ENCODE measurements at places on chromosomes 4 and X.

DNA sequence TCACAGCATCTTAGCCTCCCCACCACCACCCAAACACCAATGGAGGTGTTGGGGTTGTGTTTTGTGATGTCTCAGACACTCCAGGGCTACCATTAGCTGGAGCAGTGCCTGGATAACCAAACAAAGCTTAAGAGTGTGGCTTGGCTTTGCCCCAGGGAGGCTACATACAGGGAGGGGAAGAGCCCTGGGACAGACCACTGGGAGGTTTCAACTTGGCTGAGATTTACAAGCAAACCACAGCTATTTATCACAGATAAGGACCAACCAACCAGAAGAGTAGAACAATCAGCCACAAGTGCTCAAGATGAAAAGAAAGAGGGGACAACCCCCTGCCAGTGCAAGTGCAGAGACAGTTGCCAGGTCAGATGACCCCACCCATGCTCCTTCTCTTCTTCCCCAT lies 24.1 kb downstream of the SOX3 start:
- no peak for DNase-seq

DNA sequence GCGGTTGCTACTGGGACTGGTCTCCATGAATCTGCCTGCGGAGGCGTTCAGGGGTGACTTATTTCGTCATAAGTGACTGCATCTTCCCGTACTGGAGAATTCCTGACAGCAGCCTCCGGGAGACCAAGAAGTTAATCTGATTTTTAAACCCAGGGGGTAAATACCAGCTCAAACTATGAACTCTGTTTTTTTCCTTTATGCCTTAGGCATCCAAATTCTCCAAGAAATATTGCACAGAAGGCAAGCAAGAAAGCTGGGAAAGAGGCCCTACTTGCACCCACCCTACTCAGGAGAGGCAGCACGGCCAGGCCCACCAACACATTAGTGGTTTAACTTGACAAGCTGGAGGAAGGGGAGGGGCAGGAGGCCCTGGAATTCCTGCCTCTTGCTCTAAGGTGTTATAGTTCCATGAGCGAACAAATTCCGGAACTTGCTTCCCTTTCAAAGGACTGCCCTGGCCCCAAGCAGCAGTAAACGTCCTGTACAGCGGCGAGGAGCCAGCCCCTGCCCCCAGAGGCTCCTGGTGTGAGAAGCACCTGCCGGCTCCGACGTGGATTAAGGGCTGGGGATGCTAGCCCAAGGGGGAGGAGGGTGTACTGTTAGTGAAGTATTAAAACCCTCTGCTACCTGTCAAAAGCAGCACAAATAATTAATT lies 177.2 kb downstream of the AFAP1 start:
- DNase-seq, result no peak

DNA sequence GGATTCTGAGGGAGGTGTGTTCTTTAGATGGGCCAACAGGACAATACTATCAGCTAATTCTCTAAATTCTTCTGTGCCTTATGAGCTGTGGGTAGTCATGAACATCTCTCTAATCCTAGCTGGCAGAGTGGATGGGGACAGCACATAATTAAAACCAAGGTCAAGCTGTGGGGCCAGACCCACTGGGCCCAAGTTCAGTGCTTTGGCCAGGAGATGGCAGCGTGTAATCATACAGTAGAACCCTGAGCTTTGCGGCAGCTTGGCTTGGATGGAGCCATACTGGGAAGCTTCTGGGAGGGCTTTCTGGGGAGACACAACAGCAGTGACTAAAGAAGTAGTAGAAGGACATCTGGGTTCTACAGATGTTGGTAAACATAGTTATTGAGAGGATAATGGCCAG lies 140.3 kb upstream of the CXCL13 start:
- no peak for DNase-seq

DNA sequence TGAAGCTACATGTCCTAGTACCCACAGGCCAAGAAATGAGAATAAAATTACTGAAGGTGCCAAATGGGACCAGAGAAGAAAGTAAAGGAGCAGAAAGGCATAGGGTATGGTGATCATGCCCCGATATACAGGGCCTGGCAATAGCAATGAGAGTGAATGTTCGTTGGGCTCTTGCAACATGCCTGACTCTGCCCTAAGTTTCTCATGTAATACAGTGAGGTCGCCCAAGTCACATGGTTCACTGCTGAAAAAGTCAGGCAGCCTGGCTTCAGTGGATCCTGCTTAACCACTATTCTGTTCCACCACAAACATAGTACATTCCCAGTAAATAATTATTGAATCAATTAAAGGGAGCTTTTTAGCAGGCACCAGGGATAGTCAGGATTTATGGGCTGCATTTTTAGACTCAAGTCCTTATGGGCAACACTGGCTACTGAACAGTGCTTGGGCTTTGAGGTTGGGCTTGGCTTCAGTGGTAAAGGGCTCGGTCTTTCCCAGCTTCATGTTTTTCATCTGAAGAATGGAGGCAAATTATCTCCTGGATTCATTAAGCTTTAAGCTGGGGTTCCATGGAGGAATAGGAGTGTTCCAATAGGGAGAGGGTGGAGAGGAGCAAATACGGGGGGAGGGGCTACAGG lies 67.1 kb upstream of the ZNF518B start:
- no peak for DNase-seq

DNA sequence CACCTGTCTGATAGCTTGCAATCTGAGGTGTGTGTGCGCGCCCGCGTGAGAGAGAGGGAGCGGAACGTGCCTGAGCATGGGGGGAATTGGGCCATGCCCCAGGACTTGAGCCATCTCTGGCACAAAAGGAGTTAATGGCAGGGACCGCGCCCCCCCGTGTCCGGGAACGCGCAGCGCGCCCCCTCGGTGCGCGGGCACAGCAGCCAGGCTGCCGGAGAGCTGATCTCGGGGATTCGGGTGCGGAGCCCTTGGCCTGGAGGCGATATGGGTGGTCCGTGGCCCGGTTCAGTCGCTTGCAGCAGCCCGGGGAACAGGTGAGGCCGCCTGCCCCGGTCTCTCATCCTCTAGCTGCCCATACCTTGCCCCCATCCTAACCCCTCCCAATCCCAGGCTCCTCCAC lies at the start of gene NLGN3:
TSS of gene NLGN3 (plus strand) at position 191 of the 400 bp plus-strand sequence. CDS start 2,909 bp downstream, outside the sequence.
- DNase-seq, result no peak

DNA sequence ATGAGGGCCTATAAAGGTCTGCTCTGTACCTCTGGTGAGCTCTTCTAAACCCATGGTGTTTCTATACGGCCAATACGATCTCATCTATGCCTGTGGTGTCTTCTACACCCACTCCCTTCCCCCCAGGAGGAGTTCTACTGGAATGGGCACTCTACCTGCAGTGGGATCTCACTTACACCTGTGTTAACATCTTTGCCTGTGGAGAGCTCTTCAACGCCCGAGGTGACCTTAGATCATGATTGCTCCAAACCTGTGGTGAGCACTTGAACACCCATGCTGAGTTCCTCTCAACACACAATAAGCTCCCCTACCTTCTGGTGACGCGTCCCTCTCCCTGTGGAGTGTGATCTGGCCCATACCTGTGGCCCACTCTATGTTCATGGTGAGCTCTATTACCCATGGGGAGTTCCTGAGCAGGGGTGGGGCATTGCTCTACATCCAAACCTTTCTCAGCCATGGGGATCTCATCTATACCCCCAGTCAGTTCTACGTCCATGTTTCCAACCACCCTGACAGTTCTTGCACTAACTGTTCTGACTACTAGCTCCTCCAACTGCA lies 48.6 kb downstream of the BCOR start:
- no peak for DNase-seq

DNA sequence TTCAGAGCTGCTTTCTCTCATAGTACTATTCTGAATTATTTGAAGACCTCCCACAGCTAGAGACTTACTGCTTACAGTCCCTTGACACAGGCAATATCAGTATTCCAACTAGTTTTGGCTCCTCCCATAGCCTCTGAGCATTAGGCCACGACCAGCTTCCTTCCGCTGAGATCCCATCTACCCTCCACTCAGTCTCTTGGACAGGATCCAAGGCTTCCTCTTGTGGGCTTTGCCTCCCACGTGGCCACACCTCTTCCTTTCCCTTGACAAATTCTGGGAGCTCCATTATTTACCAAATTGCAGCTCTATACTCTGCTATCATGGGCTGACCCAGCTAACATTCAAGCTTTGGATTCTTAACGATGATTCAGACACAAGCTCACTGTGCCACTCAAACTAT lies 470.4 kb upstream of the GALNT7 start:
- DNase-seq, result no peak

GRCh38 chr4:171929907-171930306 lies 116.7 kb downstream of the GALNTL6 start:
- no peak for DNase-seq

DNA sequence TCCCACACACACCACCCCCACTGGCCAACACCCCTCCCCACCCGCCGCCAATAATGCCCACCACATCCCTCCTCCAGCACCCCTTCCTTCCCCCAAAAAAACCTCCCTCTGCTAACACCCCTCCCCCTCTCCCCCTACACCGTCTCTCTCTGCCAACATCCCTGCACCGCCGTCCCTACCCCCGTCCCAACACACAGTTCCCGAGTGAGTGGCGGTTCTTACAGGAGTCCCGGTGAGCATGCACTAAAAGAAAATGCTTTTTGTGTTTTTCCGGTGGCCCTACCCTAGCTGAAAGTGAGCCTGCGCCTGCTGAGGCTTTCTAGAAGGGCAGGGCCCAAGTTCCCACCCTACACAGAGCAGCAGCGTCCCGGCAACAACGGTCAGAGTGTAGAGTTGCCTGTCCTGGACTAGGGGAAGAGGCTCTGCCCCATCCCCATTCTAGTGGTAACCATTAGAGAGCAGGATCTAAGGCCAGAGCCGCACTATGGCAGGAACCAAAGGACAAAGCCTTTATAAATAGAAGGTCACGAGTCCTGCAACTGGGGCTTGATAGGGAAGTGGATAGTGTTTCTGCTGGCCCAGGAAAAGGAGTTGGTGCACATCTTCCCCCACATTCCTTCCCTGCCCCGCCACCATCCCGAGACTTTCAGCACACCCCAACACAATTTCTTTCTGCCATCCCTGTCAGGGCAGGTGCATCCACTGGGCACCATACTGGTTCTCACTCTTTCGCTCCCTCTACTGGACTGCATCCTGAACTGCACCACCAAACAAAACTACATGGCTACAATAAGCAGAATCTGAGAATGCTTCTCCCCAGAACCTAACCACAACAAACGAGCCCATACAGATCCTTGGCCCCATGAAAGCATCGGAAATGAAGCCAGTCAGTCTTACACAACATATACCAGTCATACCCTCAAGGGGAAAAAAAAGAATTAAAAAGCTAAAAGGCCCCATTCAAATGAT lies 78.1 kb upstream of the PAGE3 start:
- DNase-seq, result peak; percentile 80

DNA sequence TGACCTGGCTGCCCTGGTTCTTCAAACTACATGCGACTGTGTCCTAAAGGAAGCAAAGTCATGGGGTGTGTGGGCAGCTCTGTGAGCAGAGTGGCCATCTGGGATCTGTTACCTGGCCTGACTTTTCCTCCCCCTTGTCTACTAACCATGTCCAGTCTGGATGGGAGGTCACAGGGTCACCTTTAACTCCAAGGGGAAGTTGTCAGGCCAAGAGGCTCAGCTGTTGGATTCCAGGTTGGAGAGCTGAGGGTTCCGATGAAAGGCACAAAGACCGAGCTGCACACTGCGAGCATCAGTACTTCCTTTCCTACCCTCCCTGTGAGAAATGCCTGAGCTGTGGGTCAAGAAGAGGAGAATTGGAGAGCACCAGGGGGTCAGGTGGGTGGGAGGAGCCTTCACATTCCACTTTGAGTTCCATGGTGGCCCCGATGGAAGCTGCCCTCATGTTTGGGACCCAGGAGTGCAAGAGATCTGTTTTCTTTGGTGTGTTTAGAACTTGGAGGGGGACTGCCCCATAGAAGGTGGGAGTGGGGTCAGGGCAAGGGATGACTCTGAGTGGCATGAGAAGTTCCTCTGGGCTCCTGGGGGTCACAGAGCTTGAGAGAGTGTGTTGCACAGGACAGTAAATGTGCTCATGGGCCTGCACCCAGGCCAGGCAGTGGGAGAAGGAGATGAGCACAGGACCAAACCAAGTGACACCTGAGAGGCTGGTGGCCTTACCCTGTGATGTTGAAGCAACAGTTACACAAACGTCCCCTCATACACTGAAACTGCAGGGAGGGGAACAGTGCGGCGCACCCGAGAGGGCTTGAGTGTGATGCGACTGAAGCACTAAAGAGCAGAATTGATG lies 36.2 kb downstream of the RGS12 start:
- no peak for DNase-seq

DNA sequence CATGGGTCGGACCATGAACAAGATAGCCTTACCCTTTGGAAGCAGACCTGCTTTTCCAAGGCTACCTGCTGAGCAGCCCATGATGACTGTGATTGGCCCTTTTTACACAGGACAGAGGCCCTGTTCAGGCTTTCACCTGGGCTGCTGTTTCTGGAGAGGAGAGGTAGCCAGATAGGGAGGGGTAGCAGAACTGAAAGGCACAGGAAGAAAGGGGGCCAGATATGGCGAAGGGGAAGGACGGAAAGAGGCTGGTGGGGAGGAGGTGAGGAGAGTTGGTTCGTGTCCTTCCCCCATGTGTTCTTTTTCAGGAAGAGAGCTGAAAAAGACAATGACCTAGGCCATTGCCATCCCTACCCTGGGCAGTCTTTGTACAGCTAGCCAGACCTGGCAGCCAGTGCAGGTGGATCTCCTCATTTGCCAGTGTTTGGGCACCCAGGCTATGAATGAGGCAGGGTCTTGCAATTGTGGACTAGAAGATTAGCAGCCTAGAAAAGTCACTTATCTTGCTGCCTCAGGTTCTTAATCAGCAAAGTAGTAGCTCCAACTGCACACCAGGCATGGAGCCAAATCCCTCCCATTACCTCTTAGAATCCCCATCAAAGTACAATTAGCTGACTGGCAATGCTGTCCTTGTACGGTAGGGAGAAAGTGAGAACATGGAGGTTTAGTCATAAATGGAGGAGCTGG lies 139.6 kb downstream of the AMMECR1 start:
- DNase-seq, result no peak

DNA sequence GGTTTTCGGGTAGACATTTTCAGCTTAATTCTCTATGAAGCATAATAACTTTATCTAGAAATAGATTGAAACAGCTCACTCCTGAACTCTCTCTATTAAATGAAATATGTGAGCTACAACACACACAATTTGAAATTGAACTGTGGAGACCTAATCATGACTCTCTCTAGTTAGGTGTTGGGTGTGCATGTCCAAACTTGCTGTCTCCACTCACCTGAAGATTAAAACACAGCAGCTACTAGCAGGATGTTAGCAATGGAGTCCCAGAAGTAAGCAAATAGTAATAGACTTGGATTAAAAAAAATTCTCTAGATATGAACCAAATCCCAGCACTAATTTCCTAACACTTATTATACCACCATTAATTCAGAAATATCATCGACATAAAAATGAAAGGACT lies 173.1 kb downstream of the FSTL5 start:
- no peak for DNase-seq

All from Jurkat, Clone E6-1 (cell line).